ENCODE measurements at places on chromosomes 6 and 20. TPM values are rescaled to one million over a fixed set of nuclear protein-coding genes. Genes with fewer than 3 reads are reported as not detected.

Gene CDH22
- not detected for total RNA-seq

Gene DAAM2
- total RNA-seq = 0.04 TPM

Gene RSPO3
- total RNA-seq = 76.6 TPM

Gene ADGRF4
- 15.7 TPM for total RNA-seq

Gene CST2
- 0.27 TPM for total RNA-seq

Gene PRPH2
- not detected for total RNA-seq
